Heart left ventricle (tissue), 16 donors: ENCODE measurements at places on chromosomes 1 and 21. TPM values are rescaled to one million over a fixed set of nuclear protein-coding genes. Genes with fewer than 3 reads are reported as not detected.

UBL4B gene
- total RNA-seq, result not detected

TMEM50B gene
- total RNA-seq, result 27.9 TPM

KDF1 gene
- total RNA-seq, result not detected

MFAP2 gene
- 2.1 TPM for total RNA-seq

GPR3 gene
- total RNA-seq, result 0.28 TPM

- DNase-seq, result no peak
- no peaks in the 10 kb centered on the region for H3K27me3 ChIP-seq
- no peaks in the 10 kb centered on the region for H3K36me3 ChIP-seq
- no peaks in the 10 kb centered on the region for H3K4me1 ChIP-seq
- H3K27ac ChIP-seq, result peak overlapping the region; percentile 70
- H3K4me3 ChIP-seq, result no peak overlapping the region
Observed at GRCh38 chr1:159753386-159753785, 27.4 kb upstream of the DUSP23 start.

DNA sequence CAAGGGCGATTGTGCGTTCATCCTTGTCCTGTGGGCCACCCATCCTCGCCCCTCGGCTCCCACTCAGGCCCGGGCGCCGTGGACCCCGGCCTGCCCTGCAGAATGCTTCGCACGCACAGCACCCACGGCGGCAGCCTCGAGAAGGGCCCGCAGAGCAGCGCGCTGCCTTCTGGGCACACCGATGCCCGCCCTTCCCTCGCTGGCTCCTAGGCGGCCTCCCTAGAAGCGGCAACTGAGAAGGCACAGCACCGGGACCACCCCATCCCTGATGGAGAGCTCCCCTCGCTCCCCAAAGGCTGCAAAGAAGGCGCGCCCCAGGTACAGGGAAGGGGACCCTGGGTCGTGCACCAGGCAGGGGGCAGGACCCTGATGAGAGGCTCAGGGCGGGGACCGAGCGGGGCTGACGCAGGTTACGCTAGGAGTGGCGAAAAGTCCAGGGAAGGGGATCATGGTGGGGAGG is 971 bp downstream of the CAPZB start:
- no peaks in the 10 kb centered on the region for H3K27me3 ChIP-seq
- H3K4me1 ChIP-seq, result peaks cover 56% of the 10 kb centered on the region
- peaks cover 31% of the 10 kb centered on the region for H3K36me3 ChIP-seq
- no peak for DNase-seq

- DNase-seq, result no peak
- no peaks in the 10 kb centered on the region for H3K4me1 ChIP-seq
- H3K36me3 ChIP-seq, result no peaks in the 10 kb centered on the region
- H3K27me3 ChIP-seq, result no peaks in the 10 kb centered on the region
- H3K27ac ChIP-seq, result no peak overlapping the region
Observed at GRCh38 chr1:10986525-10986890, 25.9 kb upstream of the TARDBP start.

DNA sequence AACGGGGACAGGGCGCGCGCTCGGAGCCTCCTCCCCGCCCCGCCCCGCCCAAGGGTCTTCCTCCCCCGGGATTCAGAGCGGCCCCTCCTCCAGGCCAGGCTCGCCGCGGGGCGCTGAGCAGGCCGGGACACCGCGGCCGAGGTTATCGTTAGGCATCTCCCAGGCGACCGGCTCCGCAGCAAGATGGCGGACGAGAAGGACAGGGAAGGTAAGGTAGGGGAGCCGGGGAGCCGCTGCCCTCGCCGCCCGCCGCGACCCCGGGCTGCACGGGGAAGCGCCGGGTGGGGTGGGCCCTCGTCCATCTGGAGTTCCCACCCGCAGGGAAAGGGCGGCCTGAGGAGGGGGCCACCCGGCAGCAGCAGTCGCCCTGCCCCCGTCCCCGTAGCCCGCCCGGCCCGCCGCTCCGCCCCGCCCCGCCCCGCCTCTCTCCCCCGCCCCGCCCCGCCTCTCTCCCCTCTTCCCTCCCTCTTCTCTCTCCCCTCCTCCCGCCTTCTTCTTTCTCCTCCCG is 105.9 kb upstream of the HNRNPU start:
- peak overlapping the region; percentile 68 for H3K4me3 ChIP-seq
- no peak for DNase-seq
- no peaks in the 10 kb centered on the region for H3K27me3 ChIP-seq
- peaks cover 10% of the 10 kb centered on the region for H3K4me1 ChIP-seq
- peak overlapping the region; percentile 100 for H3K27ac ChIP-seq
- no peaks in the 10 kb centered on the region for H3K36me3 ChIP-seq
